Suppressor macrophage (primary cell): ENCODE measurements at places on chromosomes 5 and 9.
A peak's percentile ranks its signal among the peaks of the same experiment; 100 is the strongest.

DNA sequence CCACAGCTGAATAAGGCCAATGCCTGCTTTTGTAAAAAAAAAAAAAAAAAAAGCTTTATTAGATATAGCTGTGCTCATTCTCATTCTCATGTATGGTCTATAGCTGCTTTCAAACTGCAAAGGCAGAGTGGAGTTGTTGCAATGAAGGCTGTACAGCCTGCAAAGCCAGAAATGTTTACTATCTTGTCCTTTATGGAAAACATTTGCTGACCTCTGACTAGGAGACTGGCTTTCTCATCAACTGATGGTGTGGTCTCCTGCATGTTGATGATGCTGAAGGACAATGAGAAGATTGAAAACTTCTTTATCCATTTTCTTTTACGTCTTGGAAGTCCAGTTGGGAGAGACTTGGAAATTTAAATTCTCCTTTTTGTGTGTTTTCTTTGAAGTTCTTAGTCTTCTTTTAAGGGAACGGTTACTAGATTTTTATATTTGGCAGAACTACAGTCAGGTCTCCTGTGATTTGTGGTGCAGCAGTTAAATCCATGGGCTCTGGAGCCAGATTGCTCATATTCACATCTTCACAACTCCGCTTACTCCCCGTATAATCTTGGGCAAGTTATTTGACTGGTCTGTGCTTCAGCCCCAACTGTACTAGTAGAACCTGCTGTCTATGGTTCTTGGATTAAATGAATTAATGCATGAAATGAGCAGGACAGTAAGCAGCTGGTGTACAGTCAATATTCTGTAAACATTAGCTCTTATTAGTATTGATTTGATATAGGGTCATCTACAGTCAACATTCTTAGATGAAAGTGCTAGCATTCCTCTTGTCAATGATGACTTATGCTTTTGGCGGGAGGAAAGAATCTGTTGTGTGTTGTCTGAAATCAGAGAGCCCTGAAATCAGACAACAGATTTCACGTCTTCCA lies 39.7 kb upstream of the BASP1 start:
- DNase-seq: no peak

DNA sequence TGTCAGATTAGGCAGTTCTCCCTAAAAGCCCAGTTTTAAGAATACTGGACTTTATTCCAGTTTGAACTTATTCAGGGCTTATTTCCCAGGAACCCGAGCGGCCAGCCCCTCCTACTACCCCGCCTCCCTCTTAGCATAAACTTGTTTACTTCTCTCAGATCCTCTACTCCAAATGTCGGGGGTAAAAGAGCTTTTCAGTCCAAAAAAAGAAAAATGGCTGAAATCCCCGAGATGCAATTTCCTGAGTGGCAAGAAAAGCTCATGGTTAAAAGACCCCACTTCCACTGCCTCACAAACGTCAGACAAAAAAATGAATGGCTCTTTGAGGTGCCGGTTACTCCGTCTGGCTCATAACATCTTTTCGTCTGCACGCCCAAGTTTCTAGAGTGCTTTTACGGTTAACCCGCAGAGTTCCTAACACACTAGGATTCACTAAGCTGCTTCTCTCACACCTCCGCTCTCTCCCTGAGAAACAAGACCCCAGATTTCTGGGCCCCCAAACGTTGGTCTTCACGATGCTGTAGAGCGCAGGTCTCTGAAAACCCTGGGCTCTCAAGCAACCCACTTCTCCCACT lies 402 bp downstream of the BRD8 start:
- DNase-seq: peak; percentile 55

- DNase-seq: no peak
Observed at GRCh38 chr9:36966371-36967097, 67.5 kb downstream of the PAX5 start.

DNA sequence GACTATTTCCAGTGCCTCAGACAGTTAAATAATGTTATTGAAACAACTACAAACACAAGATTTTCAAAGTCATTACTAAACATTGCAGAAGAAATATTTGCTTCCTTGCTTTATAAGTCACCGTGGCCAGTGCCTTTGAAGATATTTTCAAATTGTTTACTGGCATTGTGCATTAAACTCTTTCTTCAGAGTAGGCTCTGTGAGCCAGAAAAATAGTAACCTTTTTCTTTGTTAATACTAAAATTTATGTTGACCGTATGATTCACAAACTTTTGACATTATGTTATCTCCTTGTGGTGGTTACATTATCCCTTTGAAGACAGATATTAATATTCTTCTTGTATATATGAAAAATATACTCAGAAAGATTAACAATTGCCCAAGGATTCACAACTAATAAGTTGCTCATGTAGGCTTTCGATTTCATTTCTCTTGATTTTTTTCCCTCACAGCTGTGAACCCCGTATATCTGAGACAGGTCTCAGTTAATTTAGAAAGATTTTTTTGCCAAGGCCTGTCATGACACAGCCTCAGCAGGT lies 140.1 kb downstream of the NR3C1 start:
- no peak for DNase-seq

GRCh38 chr5:134267366-134268018 lies 41.6 kb upstream of the PPP2CA start:
- DNase-seq: no peak

DNA sequence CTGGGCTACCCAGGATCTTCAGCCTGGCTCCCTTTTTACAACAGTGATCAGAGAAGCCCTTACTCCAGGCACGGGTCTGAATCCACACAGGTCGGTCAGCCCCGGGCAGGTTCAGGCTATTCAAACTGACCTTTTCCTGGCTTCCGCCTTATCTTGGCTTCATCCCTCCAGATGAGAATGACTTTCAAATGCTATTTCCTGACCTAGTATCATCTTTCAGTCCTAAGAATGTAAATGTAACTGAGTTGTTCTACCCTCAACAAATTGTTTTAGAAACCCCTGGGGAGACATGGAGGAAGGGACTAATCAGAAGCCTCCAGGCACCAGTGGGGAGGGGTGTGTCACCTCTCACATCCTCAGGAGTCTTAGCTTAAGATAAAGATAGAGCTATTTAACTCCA lies 213.2 kb downstream of the EPB41L4A start:
- no peak for DNase-seq

GRCh38 chr5:141677415-141677814 lies 4.6 kb downstream of the ARAP3 start:
- no peak for DNase-seq

DNA sequence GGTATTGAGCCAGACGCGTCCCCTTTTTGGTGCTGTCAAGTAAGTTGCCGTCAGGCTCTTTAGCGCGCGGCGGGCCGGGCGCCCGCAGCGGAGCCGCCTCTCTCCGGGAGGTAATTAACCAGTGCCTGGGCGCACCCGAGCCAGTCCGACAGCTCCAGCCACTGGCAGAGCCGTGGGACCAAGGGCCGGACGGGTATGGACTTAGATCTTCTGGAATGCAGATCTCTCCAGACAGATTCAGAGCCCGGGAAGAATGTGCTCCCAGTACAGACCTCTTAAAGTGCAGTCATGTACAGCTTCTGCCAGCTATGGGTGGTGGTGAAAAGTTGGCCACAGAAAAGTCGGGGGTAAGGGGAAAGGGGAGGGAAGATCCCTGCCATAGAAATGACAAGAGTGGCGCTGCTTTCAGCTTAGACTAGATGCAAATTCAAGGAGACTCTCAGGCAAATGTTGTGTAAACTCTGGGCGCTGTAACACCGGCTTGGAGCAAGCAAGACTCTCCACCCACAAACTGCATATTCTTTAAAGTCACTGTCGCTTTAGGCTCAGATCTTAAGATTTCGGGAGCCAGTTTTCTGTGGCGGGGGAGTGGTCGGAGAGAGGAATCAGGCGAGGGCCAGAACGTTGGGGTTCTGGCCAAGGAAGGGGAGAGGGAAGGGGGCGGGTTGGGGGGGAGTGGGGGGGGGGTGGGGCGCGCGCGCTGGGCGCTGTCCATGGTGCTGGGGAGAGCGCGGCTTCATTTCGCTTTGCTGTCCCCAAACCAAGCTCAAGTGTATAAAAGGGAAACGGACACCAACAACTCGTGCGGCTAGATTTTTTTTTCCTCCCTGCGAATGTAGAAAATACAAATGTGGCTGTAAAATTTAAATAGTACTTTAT lies 29.2 kb downstream of the NR2F1 start:
- DNase-seq: no peak

DNA sequence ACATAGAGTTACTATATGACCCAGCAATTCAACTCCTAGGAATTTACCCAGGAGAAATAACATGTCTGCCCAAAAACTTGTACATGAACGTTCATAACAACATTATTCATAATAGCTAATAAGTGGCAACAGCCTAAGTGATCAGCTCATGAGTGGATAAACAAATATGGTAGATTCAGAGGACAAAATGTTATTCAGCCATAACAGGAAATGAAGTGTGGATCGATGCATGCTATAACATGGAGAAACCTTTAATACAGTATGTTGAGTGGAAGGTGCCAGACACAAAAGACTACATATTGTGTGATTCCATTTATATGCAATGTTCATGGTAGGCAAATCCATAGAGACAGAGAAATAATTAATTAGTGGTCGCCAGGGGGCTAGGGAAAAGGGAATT lies 22.3 kb upstream of the NR3C1 start:
- no peak for DNase-seq

- no peak for DNase-seq
Observed at GRCh38 chr9:86854898-86855523, 92.3 kb downstream of the GAS1 start.

- DNase-seq: no peak
Observed at GRCh38 chr5:143537056-143537455, 133.6 kb upstream of the NR3C1 start.

- DNase-seq: no peak
Observed at GRCh38 chr9:111992523-111992922, 95.9 kb downstream of the UGCG start.

GRCh38 chr5:6491196-6491918 lies 42.7 kb downstream of the UBE2QL1 start:
- no peak for DNase-seq

- DNase-seq: no peak
Observed at GRCh38 chr5:118247458-118247857, 740.9 kb downstream of the DTWD2 start.

DNA sequence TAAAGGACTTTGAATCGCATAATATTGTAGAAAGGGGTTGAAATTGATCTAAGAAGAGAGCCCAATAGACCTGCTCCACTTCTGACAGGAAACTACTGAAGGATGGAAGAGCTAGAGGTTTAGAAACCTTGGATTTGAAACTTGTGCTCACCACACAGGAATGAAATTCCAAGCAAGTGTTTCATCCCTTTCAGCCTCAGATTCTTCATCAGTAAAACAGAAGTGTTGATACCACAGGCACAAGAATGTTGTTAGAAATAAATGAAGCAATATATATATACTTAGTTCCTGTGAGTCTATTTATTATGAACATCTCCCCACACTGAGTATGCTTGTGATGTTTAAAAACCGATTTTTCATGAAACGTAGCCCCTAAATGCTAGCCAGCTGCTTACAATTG lies 43.8 kb downstream of the PRRC1 start:
- no peak for DNase-seq

GRCh38 chr5:171954721-171955120 lies 51.7 kb downstream of the FBXW11 start:
- DNase-seq: no peak

GRCh38 chr5:9851458-9851857 lies 221.3 kb upstream of the TAS2R1 start:
- DNase-seq: no peak

- no peak for DNase-seq
Observed at GRCh38 chr5:132289097-132289496, 5.1 kb upstream of the SLC22A4 start.

GRCh38 chr9:89020754-89021153 lies 29.5 kb downstream of the S1PR3 start:
- no peak for DNase-seq

- no peak for DNase-seq
Observed at GRCh38 chr9:97293207-97293721, 14.2 kb upstream of the CCDC180 start.

GRCh38 chr5:40672425-40672824 lies 7.3 kb upstream of the PTGER4 start:
- peak; percentile 64 for DNase-seq

DNA sequence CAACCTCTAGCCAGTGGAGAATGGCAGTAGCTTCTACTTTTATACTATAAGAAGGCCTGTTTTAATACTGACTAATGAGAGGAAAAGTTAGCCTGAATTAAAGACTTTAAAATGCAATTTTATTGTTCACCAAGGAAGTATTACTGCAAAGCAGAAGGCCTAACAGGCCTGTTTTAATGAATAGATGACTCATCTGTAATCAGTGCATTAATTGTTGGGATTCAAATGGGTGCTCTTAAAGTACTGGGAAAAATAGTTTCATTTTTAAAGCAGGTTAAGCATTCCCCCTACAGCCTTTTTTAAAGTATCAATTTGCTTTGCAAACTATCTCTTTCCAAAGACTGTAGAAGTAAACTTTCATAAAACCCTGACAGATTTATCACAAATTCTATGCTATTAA lies 147.7 kb downstream of the SIL1 start:
- no peak for DNase-seq

GRCh38 chr5:149640350-149640999 lies 59.2 kb downstream of the ARHGEF37 start:
- no peak for DNase-seq

DNA sequence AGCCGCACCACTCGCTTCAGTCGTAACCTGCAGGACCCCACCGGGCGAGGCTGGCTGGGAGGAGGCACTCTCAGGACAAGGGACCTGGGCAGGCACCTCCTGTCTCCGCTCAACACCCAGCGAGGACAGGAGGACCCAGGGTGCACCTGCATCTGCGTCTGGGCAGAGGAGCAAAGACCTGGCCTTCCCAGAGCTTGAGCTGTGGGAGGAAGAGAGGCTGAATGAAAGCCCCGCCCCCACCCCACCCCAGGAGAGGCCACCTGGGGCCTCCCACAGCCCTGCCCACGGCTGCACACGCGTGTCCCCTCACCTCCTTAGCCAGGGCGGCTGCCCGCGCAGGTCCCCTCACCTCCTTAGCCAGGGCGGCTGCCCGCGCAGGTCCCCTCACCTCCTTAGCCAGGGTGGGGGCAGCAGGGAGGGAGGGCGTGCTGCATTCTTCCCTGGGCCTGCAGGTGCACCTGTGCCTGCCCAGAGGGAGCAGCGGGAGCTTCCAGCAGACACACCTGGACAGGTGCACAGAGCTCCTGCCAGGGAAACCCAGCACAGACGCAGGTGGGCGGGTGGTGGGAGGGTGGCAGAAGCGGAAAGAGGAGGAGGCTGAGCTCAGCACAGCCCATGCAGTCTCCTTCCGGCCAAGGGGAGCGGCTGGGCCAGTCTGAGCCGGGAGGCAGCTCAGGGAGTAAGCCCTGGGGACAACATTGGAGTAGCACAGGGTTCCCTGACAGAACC lies 18.5 kb upstream of the SLC12A7 start:
- no peak for DNase-seq

DNA sequence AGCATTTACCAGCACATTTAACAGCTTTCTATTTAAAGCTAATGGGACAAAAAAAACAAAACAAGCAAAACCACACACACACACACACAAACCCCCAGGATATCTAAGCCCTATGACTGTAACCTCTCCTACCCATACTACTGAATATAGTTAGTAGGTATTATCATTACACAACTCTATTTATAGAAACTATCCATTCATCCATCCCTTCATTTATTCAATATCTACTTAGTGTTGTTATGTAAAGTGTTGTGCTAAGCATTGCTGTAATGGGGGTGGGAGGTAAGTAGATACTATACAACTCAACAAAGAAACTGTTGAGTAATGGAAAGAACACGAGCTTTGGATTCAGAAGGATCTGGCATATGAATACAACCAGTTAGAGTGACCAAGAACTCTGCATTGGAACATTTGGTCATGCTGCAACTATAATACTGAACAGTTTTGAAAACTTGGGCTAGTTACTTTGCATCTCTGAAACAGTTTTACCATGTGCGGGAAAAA lies 82.3 kb upstream of the ZNF608 start:
- DNase-seq: no peak
